ENCODE measurements at places on chromosomes 4 and X. TPM values are rescaled to one million over a fixed set of nuclear protein-coding genes. Genes with fewer than 3 reads are reported as not detected.

- DNase-seq: no peak
These were observed 47.1 kb upstream of the PCDH10 start for GRCh38 chr4:133102043-133102442.

DNA sequence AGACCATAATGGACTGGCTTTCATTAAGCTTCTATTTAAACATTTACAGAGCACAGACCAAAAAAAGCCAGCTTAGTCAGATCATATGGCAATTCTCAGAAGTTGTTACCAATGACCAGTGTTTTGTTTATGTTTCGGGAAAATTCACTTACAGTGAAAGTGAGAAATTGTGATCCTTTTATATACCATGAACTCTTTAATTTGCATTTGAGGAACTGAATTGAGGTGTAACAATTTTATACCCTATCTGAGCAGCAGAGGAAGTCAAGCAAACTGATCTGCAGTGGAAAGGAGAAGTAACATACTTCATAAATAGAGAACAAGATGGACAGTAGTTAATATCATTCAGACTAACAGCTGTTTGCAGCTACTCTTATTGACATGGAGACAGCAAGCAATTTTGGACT is 97.1 kb downstream of the TMA16 start:
- DNase-seq: no peak

GRCh38 chrX:7201496-7201895 is 53.5 kb upstream of the PUDP start:
- no peak for DNase-seq

DNA sequence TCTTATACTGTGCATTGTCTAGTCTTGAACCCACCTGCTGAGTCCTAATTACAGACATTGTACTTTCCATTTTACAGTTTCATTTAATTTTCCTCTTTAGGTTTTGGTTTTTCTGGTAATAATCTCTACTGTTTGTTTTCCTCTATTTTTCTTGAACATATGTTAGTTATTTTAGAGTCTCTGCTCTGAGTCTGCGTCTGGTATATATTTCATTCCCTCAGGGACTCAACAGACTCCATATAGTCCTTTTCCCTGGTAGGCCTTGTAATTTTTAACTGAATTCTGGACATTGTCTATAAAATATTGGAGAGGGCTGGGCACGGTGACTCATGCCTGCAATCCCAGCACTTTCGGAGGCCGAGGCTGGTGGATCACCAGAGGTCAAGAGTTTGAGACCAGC is 121.8 kb upstream of the STOX2 start:
- DNase-seq: no peak

The HTR2C gene
- not detected for total RNA-seq

The G3BP2 gene
- 149 TPM for total RNA-seq

The SPANXA1 gene
- not detected for total RNA-seq
